Fibroblast of skin of right biceps (primary cell): ENCODE measurements at places on chromosomes 16 and 17.

DNA sequence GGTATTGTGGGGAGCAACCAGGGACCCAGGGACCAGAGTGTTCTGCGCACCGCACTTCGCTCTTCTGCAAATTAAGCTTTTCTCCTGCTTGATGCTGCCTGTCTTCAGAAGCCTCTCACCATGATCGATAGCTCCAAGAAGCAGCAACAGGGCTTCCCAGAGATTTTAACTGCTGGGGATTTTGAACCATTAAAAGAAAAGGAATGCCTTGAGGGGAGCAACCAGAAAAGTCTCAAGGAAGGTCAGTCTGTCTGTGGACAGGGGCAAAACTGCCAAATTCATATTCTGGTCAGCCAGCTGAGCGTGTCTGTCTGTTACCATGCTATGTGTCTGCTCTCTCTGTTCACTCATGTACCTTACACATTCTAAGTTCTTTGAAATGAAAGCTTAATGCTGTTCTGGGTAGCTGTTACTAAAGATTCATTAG is 115.7 kb downstream of the MRTFB start:
- no peak for DNase-seq

DNA sequence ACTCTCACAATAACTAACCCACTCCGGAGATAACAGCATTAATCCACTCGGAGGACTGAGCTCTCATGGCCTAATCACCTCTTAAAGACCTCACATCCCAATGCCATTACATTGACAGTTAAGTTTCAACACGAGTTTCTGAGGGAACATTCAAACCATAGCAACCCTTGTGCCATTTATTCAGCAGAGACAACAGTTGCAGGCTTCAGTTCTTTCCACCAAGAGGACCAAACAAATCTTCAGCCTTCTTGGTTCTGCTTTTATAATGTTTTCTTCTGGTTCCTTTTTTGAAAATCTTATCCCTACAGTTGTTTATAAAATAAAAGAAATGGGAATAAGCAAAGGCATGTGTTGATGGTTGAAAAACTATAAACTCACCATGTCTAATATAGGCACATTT is 2.1 kb upstream of the CD300E start:
- no peak for DNase-seq

DNA sequence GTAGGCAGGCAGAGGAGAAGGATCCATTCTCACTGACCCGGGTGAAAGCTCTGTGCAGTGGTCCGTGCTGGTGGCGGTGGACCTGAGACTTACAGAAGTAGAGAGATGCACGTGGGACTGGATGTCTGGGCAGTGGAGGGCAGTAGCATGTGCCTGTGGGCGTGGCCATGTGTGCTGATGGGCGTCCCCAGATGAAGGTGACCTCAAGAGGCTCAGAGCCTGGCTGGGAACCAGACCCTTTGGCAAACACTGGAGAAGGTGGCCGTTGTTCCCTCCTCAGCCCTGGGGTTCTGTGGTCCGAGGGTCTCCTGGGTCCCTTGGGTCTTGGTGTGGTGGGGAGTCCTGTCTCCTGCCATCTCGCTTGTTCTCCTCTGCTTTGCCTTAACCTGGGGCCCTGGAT is 15.6 kb downstream of the WSCD1 start:
- no peak for DNase-seq

- DNase-seq: no peak
Measured at GRCh38 chr17:33463887-33464286, 170.8 kb upstream of the ASIC2 start.

- DNase-seq: no peak
Measured at GRCh38 chr17:55843785-55844184, 92.9 kb downstream of the PCTP start.

DNA sequence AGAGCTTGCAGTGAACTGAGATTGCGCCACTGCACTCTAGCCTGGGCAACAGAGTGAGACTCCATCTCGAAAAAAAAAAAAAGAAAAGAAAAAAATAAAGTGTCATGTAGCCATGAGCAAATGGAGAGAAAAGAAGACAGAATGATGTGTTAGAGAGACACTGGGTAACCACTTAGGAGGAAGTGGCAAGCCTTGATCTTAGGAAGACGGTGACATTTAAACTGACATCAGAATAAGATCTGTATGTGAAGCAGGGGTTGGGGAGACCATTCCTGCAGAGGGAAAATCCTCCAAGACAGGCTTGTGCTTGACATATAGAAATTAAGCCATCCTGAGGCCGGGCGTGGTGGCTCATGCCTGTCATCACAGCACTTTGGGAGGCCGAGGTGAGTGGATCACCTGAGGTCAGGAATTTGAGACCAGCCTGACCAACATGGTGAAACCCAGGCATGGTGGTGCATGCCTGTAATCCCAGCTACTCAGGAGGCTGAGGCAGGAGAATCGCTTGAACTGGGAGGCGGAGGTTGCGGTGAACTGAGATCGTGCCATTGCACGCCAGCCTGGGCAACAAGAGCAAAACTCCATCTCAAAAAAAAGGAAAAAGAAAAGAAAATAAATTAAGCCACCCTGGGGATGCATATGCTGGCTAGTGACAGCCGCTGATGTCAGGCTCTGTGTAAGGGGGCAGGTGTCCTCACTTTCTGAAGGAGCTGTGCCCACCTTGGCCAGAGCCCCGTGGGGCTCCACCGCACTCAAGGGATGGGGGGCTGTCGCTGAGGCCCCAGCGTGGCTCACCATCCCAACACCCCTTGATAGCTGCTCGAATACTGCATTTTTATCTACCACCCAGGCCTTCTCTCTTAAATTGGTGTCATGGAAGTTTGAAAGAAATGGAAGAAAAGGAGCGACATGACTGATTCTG is 13.1 kb upstream of the CYB5B start:
- no peak for DNase-seq

GRCh38 chr17:45261577-45262515 is at the start of gene SPATA32:
Gene SPATA32, minus strand, starts transcription at chr17:45262094. Its CDS starts 78 bp downstream, at chr17:45262016.
- peak; percentile 55 for DNase-seq
